H7 (cell line): ENCODE measurements at places on chromosomes 13 and 19.

- no peak for DNase-seq
These were observed 16.9 kb downstream of the ZSCAN5C start for GRCh38 chr19:56218961-56219360.

- peak; percentile 37 for DNase-seq
These were observed 17.6 kb downstream of the EMP3 start for GRCh38 chr19:48342841-48343540.

- DNase-seq = peak; percentile 52
These were observed 609 bp downstream of the ZAR1L start for GRCh38 chr13:32314271-32315237.

GRCh38 chr13:35499676-35500075 is 23.2 kb upstream of the MAB21L1 start:
- no peak for DNase-seq

DNA sequence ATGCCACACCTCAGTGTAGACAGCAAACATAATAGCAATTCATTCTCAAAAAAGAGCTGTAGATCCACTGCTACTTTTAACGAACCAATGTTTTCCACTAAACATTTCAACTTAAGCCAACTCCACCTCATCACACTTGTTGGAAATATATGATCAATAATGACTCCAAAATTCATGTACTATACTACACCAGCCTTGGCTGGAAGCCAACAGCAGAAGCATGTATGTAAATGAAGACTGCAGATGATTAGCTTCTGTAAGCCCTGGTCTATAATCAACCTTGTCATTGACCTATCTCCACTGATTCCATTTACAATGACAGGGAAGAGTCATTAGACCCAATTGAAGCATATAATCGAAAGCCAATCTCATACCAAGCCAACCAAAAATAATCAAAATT is 71.7 kb downstream of the STK24 start:
- DNase-seq = no peak

DNA sequence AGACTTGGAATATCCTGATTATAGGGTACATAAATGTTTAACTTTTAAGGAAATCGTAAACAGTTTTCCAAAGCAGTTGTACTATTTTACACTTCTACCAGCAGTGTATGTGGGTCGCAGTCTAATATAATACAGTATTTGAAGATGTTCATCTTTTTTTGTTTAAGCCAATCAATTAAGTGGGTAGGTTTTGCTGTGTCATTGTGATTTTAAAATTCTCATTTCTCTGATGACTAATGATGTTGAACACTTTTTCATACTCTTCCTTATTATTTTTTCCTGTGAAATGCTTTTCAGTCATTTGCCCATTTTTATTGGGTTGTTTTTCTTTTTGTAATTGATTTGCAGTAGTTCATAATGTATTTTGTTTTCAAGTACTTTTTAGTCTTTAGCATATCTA is 2689.7 kb downstream of the PCDH9 start:
- no peak for DNase-seq
